ENCODE measurements at places on chromosomes 5 and 9.

DNA sequence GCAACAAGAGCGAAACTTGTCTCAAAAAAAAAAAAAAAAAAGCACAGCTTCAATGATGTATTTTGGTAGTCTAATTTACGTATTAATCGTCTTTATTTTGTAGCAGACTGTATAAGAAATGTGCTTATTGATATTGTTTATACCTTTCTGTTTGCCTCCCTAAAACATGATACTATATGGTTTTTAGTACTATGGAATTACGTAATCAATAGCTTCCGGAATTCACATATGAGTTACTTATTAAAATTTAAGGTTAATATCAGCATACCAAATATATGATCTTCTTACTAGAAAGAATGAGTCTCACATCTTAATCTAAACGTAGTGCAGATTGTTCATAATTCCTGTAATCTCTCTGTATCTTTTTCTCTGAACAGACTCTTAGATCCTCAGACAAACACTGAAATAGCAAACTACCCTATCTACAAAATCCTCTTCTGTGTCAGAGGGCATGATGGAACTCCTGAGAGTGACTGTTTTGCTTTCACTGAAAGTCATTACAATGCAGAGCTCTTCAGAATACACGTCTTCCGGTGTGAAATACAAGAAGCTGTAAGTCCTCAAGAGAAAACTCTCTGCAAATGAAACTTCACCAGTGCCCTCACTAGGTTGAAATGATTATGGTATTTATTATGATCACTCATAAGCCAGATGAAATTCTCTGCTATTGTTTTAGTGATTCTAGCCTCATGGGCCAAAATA is 44.4 kb upstream of the GPR21 start:
- no peak for DNase-seq

DNA sequence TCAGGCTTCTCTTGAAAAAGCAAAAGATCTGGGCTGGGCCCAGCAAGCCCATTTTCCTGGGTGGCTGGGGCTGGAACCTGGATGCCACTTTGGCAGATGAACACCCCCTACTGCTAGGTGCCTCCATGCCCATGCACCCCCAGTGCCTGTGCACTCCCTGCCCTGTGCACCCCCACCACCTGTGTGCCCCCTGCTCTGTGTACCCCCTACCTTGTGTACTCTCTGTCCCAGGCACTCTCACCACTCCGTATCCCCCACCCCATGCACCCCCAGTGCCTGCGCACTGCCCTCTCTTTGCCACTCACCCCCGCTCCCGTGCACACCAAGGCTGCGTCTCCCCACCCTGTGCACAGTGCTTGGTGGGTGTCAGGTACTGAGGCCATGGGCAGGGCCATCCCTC is 14.2 kb downstream of the UNC5A start:
- no peak for DNase-seq

GRCh38 chr9:133536536-133536935 is 2.0 kb downstream of the ADAMTSL2 start:
- no peak for DNase-seq

DNA sequence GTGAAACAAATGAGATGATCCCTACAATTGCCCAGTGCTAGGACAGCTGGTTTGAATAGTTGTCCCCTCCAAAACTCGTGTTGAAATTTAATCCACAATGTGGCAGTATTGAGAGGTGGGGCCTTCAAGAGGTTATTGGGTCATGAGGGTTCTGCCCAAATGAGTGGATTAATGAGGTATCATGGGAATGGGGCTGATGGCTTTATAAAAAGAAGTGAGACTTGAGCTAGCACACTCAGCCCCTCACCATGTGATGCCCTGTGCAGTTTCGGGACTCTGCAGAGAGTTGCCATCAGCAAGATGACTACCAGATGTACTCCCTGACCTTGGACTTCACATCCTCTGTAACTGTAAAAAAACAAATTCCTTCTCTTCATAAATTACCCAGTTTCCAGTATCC is 33.1 kb downstream of the RANBP6 start:
- DNase-seq: no peak

DNA sequence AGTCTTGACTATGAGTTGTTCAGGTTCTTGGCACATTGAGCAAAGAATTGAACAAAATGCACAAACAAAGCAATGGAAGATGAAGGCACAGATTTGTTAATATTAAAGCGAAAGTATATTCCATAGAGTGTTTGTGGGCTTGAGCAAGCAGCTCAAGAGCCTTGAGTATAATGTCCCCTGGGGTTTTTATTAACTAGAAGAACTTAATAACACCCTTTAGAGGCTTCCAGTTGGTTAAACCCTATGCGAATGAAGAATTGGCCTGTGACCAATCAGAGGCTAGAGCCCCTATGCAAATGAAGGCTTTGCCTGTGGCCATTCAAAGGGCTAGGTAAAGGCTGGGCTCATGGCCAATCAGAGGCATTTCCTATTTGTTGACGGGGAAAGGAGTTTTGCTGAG is 135.3 kb upstream of the IL12B start:
- no peak for DNase-seq

DNA sequence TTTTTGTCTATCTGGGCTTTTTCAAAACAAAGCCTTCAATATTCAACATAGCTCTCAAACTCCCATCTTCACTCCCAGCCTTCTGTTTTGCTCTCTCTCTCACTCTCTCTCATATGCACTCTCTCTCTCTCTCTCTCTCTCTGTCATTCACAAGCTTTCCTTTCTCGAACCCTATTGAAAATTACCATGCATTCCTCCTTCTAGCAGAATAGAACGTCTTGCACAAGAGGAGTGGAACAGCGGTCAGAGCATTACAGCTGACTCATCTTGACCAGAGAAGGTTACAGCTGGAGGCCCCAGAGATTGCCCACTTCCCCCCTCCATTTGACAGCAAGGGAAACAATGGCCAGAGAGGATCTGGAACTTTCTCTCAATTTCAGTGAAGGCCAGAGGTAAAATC is 51.0 kb upstream of the LIFR start:
- no peak for DNase-seq

DNA sequence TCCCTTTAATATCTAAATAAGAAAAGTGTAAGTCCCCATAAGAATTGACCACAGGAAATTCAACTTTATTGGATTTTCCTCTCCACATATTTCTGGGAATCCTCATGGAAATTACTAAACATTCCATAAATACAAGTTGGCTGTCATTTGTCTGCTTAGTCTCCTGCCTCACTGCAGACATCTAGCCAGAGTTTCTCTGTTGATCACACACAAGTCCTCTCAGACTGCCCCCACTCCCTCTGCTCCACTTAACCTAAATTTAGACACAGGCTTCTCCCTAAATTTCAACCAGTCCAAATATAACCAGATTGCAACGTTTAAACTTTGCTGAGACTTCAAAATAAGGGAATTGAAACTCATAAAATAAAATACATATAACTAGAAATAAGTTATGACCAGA is 982.1 kb downstream of the DTWD2 start:
- no peak for DNase-seq

- DNase-seq: peak; percentile 34
These were observed 467 bp upstream of the PHF19 start for GRCh38 chr9:120877276-120878034.

DNA sequence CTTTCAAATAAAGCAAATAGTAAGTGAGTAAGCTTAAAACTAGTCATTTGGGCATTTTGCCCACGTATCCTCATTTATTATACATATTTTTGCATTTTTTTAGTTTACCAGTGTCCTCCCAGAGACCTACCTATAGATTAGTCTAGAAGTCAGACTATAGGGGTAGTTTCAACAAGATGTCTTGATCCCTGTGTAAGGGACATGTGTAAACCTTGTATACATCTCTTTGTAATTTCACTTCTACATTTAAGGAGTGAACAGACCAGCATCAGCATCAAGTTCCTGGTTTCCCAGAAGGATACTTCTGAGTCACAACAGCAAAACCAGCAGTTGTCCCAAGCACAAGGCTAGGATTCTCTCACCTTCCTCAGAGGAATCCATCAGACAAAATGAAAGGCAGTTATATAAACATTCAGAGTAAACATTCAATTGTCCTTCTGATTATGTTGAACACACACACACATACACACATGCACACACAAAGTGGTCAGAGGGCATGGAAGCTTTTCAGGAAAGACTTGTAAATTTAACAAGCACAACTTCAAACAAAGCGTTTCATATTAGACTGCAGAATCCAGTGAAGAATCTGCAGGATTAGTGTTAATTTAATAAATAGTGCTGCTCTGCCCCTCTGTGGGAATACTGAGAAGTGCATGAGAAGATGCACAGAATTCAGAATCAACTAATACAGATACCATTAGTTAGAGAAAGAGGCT is 55.4 kb downstream of the HINT1 start:
- DNase-seq: no peak

GRCh38 chr9:73121375-73121935 is 30.2 kb upstream of the ANXA1 start:
- DNase-seq: no peak

GRCh38 chr9:23590276-23591000 is 235.6 kb downstream of the ELAVL2 start:
- no peak for DNase-seq

- no peak for DNase-seq
These were observed 336.8 kb upstream of the SLC30A5 start for GRCh38 chr5:68757006-68757405.

DNA sequence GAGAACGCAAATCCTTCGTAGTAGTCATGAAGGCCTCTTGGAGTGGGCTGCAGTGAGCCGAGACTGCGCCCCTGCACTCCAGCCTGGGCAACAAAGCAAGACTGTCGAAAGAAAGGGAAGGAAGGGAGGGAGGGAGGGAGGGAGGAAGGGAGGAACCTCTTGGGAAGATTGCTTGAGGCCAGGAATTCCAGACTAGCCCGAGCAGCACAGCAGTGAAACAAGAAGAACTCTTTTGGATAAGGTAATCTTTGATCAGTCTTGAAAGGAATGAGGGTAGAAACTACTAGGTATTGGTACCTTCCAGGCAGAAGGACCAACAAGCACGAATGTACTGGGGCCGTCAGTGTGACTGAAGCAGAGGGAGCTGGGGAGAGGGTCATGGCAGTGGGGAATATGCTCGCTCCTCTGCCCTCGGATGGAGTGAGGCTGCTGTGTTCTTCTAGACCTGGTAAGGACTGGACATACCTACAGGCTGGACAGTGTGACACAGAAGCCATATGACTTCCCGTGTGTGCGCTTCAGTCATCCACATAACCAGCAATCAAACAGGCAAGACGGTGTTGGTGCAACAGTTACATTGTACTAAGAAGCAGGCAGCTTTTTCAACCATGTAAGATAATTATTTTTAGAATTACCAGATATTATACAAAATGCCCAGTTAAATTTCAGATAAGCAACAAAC is 45.2 kb downstream of the P4HA2 start:
- DNase-seq: no peak

- no peak for DNase-seq
These were observed 87.5 kb downstream of the TTLL11 start for GRCh38 chr9:122005597-122005996.

DNA sequence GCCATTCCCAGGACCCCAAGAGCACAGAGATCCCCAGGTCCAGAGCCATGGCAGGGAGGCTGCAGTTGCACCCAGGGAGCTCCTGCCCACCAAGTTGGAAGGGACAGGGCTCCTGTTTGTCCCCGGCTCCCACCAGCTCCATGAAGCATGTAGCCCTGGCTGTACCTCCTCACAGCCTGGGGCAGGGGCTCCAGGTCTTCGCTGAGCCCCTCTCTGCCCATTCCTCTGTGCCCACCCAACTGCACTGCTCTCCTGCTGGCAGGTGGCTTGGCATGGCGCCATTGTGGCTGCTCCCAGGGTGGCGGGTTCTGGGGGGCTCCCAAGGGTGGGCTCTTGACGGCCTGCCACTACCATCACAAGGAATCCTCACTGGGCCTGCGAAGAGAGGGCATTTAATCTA is 197.5 kb upstream of the DAB2 start:
- no peak for DNase-seq

DNA sequence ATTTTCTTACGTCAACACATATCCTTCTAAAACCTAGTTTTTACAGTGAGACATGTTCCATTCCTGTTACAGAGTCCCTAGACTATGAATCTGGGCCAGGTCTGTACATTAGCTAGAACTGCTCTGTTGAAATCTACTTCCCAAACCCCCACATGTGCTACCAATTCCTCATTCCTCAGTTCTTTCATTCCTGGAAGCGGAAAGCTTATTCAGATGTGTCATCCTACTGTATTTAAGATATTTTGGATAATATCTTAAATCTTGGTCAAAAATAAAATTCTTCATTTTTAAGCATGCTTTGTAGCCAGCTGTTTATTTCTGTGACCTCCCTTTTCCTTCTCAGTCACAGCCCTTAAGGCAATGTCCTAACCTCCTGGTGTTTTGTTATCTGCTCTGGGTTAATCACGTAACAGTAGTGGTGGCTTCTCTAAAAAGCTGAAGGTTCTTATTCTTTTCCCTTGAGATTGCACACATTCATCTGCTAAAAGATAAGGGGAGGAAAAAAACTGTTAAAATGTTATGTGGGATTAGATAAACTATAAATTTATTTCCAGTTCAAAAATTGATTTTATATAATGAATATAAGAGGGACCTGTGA is 35.6 kb downstream of the GLRX start:
- no peak for DNase-seq

- DNase-seq: no peak
These were observed 61.4 kb downstream of the RANBP6 start for GRCh38 chr9:5953743-5954707.

DNA sequence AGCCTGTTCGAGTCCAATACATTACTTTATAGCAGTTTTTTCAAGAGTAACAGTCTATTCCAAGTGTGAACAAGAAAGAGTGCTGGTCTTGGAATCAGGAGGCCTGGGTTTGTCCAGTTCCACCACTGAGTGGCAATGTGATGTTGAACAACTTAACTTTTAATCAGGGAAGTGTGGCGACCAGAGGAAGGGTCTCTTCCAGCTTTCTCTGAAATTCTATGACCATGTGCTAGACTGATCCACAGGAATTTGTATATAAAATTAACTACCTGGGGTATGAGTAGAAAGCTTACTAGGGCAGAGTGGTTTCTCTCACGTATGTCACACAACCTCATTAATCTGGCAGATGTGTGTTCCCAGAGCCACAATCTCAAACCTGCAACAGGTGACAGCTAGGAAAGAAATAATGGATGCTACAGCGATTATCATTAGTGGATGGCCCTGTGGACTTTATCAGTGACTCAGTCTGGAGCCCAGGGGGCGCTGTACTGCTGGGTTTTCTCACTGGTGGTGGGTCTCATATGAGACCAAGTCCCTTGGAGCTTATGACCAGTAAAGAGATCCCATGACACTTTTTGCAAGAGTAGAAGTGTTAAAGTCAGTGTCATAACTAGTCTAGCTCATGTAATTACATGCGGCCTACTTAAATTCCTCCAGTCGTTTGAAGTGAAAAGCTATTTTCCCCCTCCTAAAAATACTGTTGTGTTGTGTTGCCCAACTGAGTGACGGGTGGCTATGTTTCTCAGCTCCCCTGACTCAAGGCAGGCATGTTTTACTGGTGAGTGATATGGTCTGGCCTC is 116.5 kb downstream of the GDNF start:
- no peak for DNase-seq

DNA sequence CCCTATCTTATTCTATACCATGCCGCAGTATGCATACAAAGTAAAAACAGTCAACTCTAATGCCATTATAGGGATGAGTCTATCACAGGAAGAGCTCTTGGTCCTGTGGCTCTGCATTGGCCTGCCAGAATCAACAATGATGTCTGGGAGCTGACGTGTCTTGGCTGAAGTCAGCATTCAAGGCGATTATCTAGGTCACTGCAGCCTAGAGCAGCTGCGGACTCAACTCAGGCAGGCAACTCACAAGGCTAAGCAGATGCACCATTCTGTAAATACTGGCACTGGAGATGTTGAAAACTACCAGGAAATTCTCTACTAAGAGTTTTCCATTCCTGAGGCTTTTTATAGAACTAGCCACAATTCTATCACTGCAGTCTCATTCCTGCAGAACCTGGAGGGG is 13.3 kb downstream of the SPATA9 start:
- DNase-seq: no peak

GRCh38 chr9:97293207-97293721 is 14.2 kb upstream of the CCDC180 start:
- DNase-seq: no peak

GRCh38 chr9:121283856-121284732 is 16.1 kb downstream of the GSN start:
- DNase-seq: no peak

All from NCI-H187 (cell line).